ENCODE measurements at places on chromosomes 7 and 10.

GRCh38 chr7:148697256-148698006 is 1.3 kb upstream of the CUL1 start:
- peak; percentile 70 for DNase-seq

DNA sequence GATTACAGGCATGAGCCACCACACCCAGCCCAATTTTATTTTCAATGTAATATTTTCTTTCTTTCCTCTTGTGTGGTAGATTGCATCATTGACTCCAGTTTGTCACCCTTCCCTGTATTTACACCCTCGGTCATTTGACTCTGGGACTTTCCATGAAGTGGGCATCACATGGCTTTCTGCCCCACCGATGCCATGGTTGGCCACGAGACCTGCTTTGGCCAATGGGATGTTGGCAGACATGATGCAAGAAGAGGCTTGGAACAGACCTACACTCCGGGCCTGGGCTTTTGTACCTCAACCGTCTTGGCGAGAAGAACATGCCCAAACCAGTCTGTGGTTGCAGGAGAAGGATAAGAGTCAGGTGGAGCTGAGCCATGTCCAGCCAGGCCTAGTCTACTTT is 38.8 kb upstream of the CACUL1 start:
- no peak for DNase-seq

GRCh38 chr10:87095236-87095945 is 385 bp downstream of the SHLD2 start:
- peak; percentile 70 for DNase-seq

- DNase-seq, result no peak
These were observed 620 bp downstream of the SLK start for GRCh38 chr10:103967448-103968071.

DNA sequence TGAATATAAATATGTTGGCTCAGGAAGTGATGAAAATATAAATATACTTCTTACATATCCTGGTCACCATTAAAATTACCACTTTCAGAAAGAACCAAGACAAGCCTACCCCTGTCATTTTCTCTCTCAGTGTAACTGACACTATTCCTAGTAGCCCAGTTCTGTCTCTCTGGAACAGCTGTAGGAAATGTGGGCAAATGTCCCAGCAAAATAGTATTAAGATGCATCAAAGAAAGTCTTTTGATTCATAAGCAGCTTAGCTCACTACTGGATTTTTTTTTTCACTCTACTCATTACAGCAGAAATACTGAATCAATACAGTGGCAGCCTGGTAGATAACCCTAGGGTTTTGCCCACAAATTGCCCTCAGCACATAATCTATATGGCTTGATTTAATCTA is 290.9 kb downstream of the DNAJB9 start:
- DNase-seq, result no peak

- DNase-seq, result no peak
These were observed 496 bp downstream of the BRI3 start for GRCh38 chr7:98281757-98282606.

GRCh38 chr10:17316488-17317170 is 88.6 kb downstream of the VIM start:
- DNase-seq, result no peak

GRCh38 chr10:71770789-71771188 is 2.5 kb downstream of the VSIR start:
- DNase-seq, result no peak

DNA sequence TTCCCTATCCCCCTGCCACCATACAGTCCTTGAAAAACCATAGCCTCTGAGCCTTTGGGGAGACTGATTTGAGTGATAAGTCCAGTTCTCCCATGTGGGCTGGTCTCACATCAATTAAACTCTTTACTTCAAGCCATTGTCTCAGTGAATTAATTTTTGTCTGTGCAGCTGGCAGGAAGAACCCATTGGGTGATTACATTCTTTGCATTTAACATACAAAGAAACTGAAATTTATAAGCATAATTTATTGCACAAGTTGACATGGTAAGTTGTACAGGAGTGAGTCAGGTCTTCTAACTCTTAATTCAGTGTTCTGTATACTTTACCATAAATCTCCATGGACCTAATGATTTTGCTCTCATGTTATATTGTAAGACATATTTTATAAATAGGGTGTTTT is 1613.0 kb upstream of the LRRTM3 start:
- DNase-seq, result no peak

- no peak for DNase-seq
These were observed 10.0 kb upstream of the TNS3 start for GRCh38 chr7:47591655-47592572.

GRCh38 chr10:91051829-91052228 is 130.9 kb upstream of the ANKRD1 start:
- DNase-seq, result no peak

GRCh38 chr7:37061849-37062559 is 337.7 kb upstream of the AOAH start:
- no peak for DNase-seq

DNA sequence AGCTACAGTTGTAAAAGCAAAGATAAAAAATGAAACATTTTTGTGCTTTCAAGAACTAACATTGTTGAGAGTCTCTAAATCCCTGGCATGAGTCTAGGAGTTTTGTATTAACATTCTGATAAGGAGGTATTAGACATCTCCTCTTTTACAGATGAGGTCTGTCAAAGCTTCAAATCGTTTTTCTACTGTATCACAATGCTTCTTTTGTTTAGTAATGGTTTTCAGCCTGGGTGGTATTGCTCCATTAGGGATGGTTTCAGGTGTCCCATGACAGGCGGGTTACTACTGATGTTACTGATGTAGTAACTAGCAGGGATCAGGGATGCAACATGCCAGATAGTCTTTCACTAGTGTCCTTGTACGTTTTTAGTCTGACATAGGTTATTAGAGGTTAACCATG is 27.4 kb downstream of the STAM start:
- DNase-seq, result no peak

DNA sequence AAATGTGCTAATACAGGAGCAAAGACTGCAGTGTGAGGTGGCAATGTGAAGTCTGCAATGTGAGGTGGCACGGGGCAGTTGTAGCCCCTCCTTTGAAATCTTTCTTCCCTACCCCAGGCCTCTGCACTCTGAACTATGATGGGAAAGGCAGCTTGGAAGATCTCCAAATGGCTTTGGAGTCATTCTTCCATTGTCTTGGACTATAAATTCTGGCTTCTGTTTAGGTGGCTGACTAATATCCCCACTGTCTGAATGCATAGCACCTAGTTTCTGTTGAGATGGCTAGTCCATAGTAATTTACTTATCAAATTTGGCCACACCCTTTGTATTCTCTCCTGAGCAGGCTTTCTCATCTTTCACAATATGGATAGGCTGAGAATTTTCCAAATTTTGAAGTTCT is 175.0 kb downstream of the CFTR start:
- no peak for DNase-seq

- DNase-seq, result no peak
These were observed 438.6 kb upstream of the MGMT start for GRCh38 chr10:129028451-129028850.

GRCh38 chr10:6141296-6142151 is 52.7 kb downstream of the RBM17 start:
- DNase-seq, result no peak

DNA sequence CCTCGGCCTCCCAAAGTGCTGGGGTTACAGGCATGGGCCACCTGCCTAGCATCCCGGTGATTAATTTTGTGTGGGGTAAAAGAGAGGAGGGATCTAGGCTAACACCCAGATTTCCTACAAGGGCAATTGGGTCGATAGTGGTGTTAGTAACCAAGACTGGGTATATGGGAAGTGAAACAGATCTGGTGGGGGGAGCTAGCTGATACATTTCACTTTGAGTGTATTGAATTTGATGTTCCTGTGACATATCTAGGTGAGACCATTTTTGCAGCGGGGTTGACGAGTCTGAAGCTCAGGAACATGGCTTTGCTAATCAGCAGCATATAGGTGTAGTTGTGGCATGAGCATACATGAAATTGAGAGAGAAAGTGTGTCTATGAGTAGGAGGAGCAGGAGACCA is 12.0 kb downstream of the CLCN1 start:
- DNase-seq, result no peak

- no peak for DNase-seq
These were observed 120.9 kb downstream of the VIPR2 start for GRCh38 chr7:159023746-159024145.

DNA sequence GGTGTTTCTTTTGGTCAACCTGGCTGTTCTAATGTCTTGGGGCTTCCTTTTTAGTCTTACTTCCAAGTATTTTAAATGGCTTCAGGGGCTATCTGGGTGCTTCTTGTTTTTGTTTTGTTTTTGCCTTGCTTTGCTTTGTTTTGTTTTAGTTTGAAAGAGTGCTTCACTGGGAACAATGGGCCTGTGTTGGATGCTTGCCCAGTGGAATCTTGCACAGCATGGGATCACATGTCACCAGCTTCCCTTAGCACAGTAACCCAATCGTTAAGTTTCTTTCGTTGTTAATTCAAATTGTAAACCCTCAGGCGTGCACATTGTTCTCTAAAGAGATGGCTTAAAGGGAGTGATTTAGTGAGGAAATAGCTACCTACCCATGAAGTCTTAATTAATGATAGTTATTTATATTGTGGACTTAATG is 8.9 kb downstream of the COL17A1 start:
- no peak for DNase-seq

DNA sequence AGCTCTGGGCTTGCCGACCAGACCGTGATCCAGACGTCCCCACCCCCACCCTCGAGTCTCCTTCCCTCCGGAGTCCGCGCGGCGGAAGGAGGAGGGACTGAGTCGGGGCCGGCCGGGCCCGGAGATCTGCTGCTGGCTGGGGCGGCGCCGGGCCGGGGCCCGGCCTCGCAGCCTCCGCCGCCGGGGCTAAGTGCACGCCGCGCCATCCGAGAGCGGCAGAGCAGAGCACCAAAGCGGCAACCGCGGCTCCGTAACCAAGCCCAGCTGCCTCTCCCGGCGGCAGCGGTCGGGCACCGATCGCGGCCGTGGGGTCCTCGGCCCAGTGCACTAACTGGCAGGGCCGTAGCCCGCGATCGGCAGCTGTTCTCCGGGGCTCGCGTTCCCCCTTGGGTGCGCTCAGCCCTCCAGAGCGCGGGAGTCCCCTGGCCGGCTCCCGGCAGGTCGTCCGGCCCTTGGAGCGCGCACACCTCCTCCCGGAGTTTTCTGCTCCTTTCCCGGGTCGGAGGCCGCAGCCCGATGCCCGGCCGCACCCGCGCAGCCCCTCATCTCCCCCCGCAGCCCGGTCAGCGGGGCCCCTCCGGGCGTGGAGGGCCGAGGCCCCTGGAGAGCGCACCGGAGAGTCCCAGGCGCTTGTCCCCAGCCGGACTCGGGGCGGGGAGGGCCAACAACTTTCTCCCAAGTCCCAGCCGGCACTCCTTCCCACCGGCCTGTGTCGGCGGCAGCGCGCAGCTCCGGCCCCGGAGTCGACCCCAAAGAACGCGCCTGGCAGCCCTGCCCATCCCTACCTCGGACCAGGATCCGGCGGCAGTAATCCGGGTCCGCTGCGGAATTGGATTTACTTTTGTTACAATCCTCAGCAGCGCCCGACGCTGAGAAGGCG is 799 bp downstream of the VAX1 start:
- no peak for DNase-seq

DNA sequence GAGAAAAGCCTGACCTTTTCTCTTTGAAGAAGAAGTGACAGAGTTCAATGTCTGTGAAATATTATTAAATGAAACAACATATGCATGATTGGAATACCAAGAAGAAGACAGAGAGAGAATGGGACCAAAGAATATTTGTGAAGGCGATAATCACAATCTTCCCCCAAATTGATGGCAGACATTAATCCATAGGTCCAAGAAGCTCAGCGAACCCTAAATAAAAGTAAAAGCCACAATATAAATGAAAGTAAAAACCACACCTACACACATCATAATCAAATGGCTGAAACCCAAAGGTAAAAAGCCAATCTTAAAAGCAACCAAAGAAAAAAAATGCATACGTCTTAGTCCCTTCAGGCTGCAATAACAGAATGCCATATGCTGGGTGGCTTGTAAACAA is 84.0 kb downstream of the ODAD2 start:
- no peak for DNase-seq

- DNase-seq, result no peak
These were observed 29.6 kb downstream of the PCBD1 start for GRCh38 chr10:70858759-70859158.

GRCh38 chr10:83929399-83929798 is 209.9 kb upstream of the GHITM start:
- DNase-seq, result no peak

DNA sequence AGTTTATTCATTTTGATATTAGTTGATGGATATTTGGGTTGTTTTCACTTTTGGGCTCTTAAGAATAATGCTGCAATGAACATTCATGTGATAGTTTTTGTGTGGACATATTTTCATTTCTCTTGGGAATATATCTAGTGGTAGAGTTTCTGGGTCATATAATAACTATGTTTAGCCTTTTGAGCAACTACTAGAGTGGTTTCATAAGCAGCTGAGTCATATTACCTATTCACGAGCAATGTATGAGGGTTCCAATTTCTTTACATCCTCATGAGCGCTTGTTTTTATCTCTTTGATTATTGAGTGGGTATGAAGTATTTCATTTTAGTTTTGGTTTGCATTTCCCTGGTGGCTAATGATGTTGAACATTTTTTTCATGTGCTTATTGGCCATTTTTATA is 182.6 kb downstream of the PON1 start:
- DNase-seq, result no peak

- DNase-seq, result peak; percentile 85
These were observed 553 bp upstream of the YWHAG start for GRCh38 chr7:76359111-76359977.

GRCh38 chr7:92567460-92567859 is 22.7 kb downstream of the FAM133B start:
- no peak for DNase-seq

DNA sequence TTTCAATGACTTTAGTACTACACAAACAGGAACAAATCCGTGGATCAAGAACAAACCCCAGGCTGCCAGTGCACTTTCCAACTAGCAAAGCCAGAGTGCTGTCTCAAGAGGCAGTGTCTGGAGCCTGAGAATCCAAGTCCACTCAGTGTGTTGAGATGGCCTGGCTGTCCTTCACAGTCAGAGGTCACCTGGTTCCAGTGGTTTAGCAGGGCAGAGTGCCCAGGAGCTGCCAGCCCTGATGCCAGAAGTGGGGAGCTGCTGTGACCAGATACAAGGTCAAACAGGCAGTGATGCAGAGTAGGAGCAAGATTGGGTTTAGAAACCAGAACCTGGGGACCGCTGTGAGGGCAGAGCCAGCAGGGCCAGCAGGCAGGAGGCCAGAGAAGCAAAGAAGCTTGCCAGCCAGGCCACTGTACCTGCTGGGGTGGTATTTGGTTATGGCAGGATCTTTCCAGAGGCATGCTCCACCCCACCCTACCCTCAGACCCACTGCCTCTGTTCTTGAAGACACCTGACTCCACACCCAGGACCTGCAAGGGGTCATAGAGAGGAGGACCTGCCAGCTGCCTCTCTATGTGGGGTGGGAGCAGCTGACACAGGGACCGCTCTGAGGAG is 35.6 kb upstream of the C10orf90 start:
- DNase-seq, result no peak

GRCh38 chr7:30927040-30927439 is 15.4 kb downstream of the AQP1 start:
- DNase-seq, result no peak

All from stimulated activated CD8-positive, alpha-beta memory T cell treated with anti-CD3 and anti-CD28 coated beads, Interleukin-7, amount 100 ng/mL, for 48 hours (primary cell).